ENCODE measurements at places on chromosomes 16 and 17.

GRCh38 chr17:40707745-40708144 lies 4.2 kb upstream of the KRT24 start:
- DNase-seq, result peak; percentile 44

DNA sequence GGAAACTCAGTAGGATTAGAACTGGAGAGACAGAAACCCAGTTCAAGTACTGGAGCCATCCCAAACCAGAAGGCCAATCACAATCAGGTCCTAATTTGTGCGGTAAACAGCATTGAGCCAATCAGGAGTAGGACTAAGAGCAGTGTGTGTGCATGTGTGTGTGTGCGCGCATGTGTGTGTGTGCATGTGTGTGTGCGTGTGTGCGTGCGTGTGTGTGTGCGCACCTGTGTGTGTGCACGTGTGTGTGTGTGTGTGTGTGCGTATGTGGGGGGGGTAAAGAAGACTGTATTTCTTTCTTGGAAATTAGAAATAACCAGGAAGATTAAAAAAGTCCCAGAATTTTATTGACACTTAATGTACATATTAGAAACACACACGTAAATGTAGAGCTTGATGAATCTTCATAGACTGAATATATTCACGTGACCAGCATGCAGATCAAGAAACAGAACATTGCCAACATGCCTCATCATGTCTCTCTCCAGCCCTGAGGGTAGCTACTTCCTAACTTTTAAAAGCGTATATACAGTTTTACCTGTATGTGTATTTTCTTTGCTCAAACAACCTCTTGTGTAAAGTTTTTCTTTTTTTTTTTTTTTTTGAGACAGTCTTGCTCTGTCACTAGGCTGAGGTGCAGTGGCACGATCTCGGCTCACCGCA lies 919 bp upstream of the DHRS7C start:
- DNase-seq, result no peak

DNA sequence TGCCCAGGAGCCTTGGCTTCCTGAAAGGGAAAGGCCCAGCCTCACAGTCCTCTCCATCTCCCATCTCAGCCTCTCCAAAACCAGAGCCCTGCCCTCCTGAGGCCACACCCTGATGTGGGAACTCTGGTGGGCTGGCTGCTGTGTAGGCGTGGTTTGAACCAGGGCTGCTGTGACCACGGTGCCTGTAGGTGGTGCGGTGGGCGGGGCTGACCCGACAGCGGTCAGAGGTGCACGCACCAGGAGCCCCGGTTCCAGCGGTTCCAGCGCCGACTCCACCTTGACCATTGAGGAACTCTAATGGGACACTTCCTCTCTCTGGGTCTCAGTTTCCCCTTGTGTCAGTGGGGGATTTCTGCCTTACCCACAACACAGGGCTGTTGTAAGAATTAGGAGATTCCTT lies 2.4 kb downstream of the RAP1GAP2 start:
- no peak for DNase-seq

DNA sequence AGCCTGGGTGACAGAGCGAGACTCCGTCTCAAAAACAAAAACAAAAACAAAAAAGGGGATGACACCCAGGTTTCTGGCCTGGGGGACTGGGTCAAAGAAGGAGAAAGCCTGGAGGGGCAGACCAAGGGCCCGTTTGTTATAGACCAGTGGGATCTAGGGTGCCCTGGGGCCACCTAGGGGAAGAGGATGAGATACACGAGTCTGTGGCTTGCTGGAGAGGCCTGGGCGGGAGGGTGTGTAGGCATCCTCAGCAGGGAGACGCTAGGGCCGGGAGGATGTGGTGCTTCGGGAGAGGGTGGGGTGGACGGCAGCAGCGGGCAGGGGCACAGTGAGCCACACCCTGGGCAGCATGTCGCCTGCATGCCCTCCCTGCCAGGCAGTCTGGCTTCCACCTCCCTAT lies 17.1 kb upstream of the CRK start:
- no peak for DNase-seq

GRCh38 chr17:75386430-75386829 lies 19.0 kb downstream of the GRB2 start:
- no peak for DNase-seq

DNA sequence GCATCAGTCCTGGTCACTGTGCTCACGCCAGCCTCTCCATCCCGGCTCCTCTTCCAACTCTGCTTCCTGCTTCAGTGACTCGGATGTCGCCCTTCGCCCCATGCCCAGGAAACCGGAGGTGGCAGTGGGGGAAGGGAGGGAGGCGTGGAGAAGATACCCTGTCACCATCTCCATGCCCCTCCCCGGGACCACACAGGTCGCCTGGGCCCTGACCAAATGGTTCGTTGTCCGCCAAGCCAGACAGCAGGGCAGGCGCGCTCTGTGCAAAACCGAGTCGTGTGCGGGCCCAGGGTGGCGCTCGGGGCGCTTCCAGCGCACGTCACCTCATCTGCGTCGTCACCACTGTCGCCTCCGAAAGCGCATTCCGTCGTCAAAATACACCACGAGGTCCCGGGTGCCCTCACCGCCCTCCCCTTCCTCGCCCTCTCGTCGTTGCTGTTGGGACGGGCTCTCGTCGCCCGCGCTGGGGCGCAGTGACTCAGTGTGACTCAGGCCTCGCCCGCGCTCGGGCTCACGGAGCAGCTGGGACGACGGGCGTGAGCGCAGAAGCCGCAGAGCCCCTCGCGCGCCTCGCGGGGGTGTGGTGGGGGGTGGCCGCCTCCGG lies 39.2 kb downstream of the ZNF778 start:
- DNase-seq, result peak; percentile 77

DNA sequence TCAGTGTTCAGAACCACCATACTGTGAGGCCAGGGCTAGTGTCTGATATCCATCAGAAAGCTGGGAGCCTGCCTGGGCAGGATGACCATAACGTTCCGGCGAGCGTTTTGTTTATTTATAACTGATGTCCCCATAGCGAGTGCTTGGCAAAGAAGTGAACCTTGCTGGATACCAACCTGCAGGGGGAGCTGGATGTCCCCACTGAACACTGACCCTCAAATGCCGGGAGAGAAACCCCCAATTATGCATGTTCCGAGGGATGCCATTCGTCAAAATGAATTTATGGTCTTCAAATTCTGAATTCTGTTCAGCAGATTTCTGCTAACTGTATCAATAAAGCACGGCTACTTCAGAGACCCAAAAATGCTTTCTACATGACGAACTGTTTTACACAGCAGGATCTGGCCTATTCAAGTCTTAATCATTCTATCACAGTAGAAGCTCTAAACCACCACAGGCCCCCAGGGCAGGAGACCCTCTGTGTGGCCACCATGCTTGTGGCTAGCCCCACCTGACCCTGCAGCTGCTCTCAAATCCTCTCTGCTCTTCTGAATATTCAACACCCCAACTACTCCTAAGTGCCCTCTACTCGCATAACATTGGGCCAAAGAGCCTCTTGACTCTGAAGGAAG lies 15.2 kb downstream of the MED24 start:
- DNase-seq, result peak; percentile 56

DNA sequence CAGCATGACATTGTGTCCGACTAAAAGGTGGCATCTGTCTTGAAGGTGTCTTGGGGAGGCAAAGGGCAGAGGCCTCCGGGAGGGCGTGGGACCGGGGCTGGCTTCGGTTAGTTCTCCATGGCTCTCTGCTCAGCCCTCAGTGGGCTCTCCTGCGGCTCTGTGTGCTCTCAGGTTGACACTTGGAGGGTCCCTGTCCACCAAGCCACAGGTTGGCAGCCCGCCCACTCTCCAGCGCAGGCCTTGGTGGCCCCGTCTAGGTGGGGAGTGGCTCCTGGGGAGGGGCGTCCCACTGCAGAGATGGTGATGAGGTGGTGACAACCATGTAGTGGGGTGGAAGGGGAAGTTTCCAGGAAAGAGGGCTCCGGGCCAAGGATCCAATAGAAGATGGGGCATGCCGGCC lies 31.6 kb downstream of the ADGRG5 start:
- DNase-seq, result no peak

- no peak for DNase-seq
Observed at GRCh38 chr16:57305159-57305811, 20.8 kb upstream of the PLLP start.

- no peak for DNase-seq
Observed at GRCh38 chr17:64016231-64016784, 4.1 kb downstream of the ICAM2 start.

GRCh38 chr17:79798299-79799173 lies 1.7 kb upstream of the CBX8 start:
- DNase-seq, result no peak

DNA sequence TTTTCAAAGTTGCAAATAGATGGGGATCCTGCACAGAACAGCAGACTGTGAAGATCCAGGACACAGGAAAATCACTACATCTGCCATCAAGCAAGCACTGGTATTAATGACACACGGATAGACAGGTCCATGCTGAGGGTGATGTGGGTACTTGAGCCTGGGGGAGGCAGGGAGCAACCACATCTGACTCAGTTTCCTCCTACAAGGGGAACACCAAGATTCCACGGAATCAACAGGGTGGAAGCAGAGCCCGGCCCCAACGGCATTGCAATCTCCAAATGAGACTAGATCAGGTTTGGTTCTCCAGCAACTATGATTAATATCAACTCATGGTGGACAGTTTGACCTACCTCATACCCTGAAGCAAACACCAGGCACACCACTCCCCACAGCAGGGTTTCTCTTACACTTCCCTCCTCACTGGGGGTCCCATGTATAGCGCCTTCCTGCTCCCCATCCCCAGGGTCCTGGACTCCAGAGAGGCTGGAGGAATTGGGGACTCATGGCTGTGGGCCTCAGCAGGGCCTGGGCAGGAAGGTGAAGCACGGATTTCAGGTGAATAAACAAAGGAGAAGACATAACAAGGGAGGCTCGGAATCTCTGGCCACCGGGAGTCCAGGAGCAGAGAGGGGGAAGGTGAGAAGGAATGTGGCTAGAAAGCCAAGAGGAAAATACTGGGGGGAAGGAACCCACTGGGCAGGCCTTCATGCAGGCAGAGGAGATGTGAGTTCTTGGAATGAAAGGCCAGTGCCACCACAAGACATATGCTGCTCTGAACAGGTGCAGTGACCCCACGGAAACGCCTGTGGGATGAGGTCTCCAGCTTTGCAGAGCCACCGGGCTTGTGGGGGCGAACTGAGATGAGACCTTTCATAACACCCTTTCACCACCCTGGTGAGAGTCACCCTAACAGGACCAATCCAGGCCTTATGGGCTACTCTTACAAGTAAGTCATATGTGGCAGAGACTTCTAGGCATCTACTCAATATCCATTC lies 29.5 kb upstream of the PIK3R6 start:
- DNase-seq, result no peak

DNA sequence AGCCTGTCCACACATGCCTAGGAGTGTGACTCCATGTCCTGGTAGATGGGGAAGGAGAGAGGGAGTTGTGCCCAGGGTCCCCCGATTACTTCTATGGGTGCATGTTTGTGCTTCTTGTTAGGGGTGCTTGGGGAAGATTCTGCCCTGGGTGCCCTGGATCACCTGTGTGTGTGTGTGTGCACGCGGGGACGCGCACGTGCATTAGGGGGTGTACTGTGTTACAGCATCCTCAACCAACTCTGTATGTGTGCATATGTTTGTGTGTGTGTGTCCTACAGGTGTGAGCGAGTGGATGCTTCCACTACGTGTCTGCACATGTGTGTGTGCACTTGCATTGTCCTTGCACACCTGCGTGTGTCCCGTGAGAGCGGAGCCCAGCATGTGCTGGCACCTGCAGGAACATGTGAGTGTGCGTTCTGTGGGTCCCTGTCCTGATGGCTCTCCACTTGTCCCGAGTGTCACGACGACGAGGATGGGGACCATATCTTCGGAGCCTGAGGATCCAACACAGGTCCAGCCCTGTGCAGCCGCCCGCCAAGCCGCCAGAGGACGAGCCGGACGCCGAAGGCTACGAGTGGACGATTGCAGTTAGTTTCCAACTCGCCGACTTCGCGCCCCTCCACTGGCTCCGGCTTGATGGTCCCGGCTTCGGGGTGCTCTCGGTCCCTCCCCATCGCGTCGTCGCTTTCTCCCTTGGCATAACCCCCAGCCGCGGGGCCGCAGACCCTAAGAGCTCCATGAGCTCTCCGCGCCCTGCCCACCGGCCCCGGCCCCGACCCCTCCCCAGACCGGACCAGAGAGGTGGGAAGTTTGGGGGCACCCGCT lies 6.0 kb upstream of the TBC1D3B start:
- DNase-seq, result no peak
